ENCODE measurements at places on chromosomes 4 and X.

DNA sequence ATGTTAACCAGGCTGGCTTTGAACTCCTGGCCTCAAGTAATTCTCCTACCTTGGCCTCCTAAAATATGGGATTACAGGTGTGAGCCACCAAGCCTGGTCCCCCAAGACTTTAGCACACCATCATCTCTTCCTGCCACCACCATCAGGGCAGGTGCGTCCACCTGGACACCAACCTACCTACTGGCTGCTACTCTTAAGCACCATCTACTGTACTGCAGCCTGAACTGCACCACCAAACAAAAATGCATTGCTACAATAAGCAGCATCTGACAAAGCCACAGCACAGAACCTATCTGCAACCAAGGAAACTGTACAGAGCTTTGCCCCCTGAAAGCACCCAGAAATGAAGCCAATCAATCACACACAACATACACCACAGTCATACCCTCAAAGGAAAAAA, 139.7 kb downstream of the EFHC2 start:
- no peak for DNase-seq

- no peak for DNase-seq
Measured at GRCh38 chrX:45329217-45329616, 128.5 kb upstream of the DIPK2B start.

DNA sequence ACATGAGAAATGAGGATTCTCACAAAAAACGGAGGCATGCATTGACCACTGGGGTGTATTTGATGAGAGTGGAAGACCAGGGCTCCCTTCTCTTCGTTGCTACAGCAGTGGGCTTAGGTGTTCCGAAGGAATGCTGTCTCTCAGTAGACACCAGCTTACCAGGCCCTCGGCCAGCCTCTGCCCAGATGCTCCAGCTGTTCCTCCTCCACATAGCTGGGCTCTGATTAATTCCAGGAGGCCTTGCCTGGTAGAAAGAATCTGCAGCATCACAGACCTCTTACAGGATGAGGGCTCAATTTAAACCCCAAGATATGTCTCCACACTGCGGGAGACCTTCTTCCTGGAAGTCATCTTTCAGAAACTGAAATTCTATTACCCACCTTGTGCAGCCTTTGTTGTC, 346.6 kb upstream of the TENM3 start:
- DNase-seq, result no peak

DNA sequence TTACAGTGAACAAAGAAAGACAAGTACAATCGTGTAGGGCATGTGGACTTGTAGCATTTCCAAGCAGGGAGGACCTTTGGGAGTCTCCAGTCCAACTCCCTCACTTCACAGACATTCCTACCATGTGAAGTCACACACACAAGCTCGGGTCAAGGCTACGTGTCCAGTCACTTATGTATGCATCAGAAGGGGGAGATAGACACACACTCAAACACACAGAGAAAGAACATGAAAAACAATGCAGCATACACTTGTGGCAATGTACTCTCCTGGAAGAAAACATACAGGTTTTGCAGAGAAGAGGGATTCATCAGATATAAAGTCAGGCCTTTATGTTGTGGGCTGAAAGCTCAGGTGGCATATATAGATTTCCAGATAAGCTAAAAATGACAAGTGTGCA, 136.1 kb upstream of the MID1 start:
- no peak for DNase-seq

- DNase-seq, result peak; percentile 61
Measured at GRCh38 chr4:42167709-42168108, 15.3 kb upstream of the BEND4 start.
